ENCODE measurements at places on chromosomes 6 and 20.

- DNase-seq = no peak
Observed at GRCh38 chr6:146957181-146958093, 246.8 kb upstream of the STXBP5 start.

DNA sequence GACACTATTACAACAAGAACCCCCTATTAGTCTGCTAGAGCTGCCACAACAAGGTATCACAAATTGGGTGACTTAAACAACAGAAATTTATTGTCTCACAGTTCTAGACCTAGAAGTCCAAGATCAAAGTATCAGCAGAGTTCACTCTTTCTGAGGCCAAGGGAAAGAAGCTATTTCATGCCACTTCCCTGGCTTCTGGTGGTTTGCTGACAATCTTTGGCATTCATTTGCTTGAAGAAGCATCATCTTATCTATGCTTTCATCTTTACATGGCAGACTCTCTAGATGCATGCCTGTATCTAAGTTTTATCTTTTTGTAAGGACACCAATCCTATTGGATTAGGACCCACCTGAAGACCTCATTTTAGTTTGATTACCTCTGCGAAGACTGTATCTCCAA, 296.8 kb upstream of the MARCKS start:
- no peak for DNase-seq

GRCh38 chr20:45049438-45049837, 51.5 kb downstream of the KCNS1 start:
- DNase-seq = no peak

DNA sequence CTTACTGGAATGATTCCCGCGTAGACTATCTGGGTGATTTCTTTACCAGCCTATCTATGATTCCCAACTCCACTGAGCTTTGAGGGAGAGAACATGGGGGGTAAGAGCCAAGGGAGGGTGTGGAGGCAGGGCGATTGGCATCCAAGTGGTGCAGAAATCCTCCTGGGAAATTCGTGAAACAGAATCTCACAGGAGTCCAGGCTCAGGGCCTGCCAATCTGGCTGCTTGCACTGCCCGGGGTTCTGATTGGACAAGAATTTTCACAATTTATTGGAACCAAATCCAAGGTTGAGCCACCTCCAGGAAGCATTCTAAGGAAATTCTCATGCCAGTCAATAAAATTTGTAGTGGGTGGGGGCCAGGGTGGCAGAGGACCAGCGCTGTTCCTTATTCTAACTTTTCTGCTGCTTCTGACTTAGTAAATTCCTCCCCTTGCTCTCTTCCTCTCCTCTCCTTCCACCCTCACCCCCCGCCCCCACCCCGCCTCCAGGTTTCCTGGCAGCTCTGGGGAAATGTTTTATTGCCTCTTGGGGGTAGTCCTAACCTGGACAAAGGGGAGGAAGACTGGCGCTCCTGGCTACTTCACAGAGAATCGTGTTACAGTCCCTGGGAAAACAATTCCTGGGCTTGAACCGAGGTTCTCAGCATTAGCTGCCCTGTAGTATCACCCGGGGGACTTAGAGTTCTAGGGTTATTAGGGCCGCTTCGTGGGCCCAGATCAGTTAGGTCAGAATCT, 3.1 kb downstream of the BMP6 start:
- no peak for DNase-seq

DNA sequence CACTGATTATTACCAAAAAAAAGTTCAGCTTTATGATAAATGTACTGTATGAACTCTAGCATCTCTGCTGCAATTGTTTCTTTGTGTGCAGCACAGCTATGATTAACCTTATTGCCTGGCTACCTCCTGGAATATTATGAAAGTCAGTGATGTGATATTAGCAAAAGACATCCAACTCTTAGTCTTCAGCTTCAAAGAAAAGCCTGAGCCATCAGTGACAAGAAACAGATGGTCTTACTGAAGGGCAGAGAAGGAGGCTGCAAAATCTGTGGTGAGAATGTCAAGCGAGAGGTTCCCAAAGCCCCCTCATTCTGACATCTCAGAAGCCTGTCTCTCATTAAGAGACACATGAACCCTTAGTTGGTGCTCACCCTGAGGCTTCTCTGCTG, 89.4 kb upstream of the TNFAIP3 start:
- no peak for DNase-seq

GRCh38 chr20:39268981-39269461, 306.9 kb downstream of the DHX35 start:
- DNase-seq = no peak

GRCh38 chr20:19823216-19823615, 65.2 kb downstream of the RIN2 start:
- DNase-seq = no peak

- no peak for DNase-seq
Observed at GRCh38 chr6:83216806-83217205, 23.6 kb downstream of the RWDD2A start.

DNA sequence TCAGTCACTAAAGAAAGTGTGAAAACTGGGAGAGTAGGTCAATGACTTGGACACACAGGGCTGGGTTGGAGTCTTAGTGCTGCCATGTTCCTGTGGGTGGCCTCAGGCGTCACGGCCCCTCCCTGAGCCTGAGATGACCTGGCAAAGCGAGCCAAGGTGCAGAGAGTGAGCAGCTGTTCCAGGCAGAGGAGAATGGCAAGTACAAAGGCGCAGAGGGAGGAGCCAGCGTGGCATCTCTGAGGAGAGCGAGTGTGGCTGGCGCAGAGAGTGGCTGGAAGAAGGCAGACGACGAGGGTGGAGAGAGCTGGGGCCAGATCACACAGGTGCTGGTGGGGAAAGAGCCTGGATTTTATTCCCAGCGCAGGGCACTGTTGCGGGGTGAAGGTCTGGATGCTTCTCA, 20.6 kb upstream of the CHMP4B start:
- DNase-seq = no peak

DNA sequence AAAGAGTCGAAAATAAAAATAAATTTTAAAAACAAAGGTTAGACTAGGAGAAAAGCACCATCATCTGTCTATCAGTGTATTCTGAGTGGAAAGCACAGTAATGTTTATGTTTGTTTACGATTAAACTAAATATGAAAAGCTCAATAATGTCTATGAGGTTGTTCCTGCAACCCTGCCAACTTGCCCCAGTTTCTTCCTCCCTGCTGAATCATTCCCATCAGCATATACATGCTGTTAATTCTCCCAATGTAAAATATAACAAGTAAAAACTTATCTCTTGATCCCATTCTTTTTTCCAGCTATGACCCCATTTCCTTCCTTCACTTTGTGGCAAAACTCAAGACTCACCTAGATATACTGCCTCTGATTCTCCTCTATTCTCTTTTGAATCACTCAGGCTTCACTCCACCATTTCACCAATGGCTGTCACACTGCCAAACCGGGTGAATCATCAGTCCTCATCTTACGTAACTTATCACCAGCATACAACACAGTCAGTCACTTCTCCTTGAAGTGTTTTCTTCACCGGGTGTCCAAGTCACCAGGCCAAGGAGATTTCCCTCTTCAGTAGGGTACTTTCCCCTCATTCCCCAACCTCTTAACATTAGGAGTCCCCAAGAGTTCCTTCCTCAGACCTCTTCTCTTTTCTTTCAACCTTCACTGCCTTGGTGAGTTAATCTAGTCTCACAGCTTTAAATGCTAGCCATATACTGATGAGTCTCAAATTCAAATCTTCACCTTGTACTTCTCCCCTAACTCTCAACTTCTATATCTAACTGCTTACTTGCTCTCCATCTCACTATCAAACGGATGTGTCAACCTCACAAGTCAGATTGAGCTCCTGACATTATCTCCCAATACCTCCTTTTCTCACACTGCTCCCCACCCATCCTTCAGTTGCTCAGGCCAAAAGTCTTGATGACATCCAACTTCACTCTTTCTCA, 6.2 kb downstream of the TMEM242 start:
- no peak for DNase-seq

DNA sequence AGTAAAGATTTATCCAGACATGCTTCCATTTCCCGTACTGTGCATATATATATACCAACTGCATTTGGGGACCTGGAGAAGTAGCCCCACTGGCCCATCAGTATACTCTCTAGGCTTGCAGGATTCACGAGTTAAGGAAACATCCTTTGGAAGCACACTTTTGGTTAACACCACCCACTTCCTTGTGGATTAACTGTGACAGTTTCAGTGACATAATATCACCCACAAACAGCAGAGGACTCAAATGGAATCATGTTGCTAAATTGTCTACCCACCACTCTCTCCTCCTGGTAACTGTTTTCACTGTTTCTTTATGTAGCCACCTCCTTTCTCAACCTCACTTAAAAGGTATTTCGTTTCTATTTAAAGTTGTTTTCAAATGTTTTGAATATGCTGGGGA, 55.0 kb downstream of the PROKR2 start:
- DNase-seq = no peak

DNA sequence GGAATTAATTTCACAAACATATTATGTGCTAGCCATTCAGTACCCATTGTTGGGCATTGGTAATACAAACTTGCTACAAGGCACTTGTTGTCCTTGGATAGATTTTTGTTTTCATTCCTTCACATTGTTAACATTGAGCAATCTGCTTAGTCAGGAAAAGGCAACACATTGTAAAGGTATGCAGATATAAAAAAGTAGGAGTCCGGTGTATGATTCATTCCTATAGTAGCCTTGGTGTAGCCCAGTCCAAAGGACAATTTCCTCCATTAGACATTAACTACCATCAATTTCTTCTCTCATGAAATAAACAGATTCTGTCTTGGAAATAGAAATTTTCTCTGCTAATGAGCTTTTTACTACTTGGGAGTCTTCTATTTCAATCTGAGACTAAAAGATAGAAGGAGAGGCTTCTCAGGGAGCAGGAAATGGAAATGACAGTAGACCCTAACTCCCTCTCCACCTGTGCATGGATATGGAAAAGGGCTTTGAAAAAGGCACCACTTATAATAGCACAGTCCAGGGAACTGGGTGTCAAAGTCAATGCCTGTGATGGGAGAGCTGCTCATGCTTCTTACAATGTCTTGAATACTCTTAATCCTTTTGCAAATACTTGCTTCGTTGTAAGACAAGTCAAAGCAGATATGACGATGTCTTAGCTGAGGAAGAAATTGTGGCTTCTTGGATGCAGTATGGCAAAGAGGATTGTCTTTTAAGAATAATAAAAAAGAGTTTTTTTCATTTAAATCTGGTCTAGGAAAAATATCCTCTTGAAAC, 369.4 kb upstream of the CITED2 start:
- DNase-seq = no peak

DNA sequence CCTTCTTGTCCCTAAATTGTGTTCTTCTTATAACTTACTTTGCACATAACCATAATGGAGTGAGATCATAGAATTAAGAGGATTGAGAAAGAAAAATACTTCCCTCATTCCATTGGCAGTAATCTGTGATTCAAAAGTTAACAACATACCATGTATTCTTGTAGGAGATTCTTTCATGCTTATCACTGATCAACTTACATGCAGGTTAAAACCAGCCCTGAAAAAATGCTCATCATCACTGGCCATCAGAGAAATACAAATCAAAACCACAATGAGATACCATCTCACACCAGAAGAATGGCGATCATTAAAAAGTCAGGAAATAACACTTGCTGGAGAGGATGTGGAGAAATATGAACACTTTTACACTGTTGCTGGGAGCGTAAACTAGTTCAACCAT, 36.5 kb upstream of the GFRAL start:
- no peak for DNase-seq

DNA sequence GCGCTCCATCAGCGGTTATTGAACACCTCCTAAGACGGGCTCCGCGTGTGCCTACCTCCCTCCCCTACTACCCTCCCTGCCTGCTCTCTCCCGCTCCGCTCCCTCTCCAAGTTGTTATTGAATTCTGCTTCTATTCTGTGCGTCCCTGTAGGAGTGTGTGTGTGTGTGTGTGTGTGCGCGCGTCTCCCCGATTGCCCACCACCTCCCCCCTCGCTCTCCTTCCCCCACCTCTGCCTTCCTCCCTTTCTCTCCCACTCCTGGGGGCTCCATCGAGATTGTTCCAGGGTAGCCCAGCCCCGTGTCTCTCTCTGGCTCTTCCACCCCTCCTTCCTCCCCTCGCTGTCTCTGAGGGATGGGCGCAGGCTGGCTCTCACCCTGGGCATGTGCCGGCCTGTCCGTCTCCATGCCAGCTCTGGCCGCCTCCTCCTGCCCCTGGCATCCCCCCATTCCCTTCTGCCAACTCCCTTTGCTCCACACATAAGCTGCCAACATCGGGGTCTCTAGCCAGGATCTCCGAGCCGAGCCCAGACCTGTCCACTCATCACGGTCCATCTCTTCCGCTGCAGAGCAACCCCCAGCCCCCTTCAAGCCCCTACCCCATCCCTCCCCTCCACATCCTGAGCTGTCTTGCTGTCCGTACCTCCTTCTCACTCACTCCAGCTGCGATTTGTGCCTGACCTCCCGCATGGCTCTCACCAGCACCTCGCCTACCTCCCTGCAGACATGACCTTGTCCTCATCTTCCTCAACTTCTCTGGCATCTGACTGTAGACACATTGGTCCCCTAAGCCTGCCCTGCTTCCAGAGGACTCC, 68.5 kb downstream of the SRC start:
- DNase-seq = no peak

DNA sequence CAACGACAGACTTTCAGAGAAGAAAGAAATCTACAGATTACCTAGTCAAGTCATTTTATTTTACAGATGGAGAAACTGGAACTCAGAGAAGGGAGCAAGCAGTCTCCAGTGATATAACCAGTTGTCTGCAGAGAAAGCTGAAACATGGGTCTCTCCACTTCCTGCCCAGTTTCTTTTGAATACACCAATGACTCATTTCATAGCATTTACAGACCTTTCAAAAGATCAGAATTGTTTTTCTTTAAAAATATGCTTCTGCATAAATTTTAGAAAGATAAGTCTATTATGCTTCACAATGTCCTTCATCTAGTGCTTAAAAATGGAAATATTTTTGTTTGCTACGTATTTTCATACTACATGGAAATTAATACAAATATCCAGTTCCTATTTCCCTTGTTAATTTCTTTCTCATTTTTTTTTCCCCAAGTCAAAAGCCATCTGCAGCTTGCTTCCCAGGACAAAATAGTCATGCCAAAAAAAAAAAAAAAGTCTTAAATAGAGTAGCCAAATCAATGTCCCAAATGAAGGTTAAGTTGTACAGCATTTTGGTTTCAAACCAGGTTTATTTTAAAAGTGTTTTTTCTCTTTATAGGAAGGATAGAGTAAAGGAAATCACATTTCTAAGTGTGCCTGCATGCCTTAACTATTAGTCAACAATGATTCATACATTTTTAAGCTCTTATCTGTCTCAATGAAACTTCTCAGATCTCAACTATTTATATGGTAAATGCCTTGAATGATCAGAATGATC, 36.9 kb downstream of the ARHGAP18 start:
- DNase-seq = no peak

DNA sequence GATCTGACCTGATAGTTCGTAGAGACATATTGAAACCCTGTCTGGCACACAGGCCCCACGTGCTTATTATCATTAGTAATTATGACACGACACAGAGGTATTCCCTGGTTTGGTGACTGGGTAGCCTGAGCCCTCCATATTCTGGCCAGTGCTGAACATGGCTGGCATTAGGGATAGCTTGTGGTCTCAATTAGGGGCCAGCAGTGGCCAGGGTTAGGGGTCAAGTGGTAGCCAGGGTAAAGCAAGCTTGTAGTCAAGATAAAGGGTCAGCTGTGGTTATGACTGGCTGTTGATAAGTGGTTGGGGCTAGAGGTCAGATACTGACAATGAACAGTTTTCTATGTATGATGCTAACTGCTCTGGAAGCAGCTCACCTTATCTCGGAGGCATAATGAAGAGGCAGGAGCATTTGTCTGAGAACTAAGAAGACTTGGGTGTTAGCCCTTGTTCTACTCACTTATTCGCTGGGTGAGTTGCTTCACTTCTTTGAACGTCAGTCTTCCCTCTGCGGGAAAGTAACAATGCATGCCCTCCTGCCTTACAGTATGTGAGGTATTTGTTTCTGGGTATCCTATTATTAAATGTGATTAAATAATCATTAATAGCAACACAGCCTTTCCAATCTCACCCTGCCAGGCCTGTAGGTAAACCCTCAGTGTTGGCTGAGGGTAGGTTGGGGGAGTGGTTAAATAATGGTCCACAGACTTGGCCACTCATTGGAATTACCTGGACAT, 66.7 kb downstream of the VEGFA start:
- DNase-seq = no peak

Data from vagina (tissue), 2 donors.